G401 (cell line): ENCODE measurements at places on chromosomes 13 and 19. TPM values are rescaled to one million over a fixed set of nuclear protein-coding genes. Genes with fewer than 3 reads are reported as not detected.

DNA sequence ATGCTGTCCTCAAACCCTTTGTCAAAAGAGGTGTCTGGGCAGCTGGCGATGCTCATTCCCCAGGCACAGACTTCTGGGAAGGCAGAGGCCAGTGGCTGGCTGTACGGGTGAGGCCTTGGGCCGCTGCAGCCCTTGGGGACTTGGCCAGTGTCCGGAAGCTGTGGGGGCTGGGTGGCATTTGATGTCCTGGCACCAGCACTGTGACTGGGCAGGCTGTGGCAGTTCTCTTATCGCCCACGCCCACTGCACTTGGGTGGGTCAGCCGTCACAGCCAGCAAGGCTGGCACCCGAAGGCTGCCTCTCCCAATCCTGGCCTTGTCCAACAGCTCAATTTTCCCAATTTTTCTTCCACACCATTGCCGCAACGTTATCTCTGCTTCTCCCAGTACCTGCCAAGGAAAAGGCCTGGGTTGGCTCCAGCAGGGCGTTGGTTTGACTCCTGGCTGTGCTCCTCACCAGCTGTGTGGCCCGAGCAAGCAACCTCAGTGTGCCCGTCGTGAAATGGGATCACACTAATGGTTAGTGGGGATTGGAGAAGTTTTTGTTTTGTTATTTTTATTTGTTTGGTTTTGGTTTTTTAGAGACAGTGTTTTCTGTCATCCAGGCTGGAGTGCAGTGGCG is 12.7 kb upstream of the SLC44A2 start:
- peak; percentile 17 for DNase-seq

DNA sequence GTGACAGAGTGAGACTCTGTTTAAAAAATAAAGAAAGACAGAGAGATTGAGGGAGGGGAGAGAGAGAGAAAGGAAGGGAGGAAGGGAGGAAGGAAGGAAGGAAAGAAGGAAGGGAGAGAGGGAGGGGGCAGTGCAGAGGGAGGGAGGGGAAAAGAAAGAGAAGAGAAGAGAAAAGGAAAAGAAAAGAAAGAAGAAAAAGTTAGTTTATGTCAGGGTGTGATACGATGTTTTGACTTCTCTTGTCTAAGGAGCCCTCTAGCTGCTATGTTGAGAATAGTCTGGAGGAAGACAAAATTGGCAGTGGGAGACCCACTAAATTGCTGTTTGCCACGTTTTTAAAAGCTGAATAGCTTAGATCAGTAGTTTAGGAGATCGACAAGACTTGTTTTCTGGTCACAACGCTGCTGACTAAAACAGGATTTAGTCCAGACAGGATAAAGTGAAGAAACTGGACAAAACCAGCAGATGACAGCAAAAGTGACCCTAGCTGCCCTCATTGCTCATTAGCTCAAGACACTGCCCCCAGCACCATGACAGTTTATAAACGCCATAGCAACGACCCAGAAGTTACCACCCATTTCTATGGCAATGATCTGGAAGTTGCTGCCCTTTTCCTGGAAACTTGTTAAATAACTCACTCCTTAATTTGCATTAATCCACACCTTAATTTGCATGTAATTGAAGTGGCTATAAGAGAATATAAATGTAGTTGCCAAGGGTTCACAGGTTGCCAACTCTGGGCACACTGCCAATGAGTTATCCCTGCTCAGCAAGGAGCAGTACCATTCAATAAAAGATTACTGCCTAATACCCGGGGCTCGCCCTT is 11.1 kb downstream of the TEX101 start:
- peak; percentile 39 for DNase-seq

GDF15 gene
- total RNA-seq = 143 and 217 TPM in 2 replicates

DNA sequence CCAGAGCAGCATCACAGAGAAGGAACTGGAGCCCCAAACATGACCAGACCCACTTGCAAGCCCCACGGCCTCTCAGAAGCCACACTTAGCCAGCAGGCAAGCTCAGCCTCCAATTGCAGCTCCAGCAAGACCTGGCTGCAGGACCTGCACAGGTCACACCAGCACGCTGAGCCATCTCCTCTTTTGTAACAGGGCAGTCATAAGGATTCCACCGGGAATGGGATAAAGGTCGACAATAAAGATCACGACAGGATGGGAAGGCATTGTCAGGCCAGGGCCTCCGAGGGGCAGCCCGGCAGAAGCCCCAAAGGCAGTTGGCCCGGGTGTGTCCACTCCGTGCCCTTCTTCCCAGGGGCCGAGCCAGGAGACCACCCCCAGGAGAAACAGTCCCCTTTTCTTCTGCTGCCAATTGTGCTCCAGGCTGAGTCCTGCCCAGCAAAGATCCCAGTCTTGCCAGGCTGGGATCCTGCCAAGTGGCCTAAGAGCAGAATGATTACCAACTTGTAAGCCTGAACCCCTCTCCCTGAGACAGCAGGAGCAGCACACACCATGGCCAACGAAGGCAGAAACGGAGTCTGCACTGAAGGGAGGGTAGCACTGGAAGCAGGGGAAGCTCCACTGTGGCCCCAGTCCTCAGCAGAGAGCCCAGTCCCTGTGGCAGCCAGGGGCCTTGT is 12.5 kb downstream of the PEPD start:
- no peak for DNase-seq

ZNF653 gene
- 10.2 and 21.8 TPM in 2 replicates for total RNA-seq

TMEM38A gene
- total RNA-seq = 0.86 and 0.95 TPM in 2 replicates

DNA sequence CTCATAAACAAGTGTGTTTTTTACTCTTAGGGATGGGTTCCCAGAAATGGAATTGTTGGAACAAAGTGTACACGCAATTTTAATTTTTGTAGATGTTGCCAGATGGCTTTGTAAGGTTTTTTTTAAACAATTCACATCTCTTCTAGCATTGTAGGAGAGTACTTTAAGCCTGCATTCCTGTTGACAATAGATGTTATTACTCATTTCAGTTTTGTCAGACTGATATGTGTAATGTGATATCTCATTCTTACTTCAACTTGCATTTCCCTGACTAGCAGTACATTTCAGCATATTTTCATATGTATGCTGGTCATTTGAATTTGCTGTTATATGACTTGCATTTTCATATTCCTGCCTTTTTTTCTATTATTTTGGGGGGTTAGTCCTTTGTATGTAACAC is 186.6 kb upstream of the SLITRK6 start:
- no peak for DNase-seq

DNA sequence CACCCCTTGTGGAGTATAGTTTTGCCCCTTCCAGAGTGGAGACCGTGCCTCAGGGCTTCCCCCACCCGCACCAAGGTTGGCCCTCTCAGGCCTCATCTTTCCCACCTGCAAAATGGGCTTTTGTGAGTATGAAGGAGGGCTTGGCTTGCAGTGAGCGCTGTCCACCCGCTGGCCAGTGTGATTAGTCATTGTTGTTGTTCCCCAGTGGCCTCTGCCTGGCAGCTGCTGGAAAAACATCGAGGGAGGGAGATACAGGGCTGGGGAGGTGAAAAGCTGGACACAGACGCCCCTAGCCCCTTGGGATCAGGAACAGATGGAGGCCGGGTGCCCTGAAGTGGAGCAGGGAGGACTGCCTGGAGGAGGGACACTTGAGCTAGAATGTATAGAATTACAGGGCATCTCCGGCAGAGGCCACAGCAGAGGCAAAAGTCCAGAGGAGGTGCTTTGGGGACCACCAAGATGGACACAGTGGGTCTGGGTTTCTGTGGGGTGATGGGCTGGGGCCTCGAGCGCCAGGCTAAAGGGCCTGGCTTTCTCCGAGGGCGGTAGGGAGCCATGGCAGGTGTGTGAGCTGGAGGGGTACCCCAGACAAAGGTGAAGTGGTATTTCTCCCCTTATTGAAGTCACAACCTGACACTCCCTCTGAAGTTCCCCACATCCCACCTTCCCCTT is 3.9 kb upstream of the IL12RB1 start:
- no peak for DNase-seq

CLDND2 gene
- total RNA-seq = not detected in 2 replicates

DNA sequence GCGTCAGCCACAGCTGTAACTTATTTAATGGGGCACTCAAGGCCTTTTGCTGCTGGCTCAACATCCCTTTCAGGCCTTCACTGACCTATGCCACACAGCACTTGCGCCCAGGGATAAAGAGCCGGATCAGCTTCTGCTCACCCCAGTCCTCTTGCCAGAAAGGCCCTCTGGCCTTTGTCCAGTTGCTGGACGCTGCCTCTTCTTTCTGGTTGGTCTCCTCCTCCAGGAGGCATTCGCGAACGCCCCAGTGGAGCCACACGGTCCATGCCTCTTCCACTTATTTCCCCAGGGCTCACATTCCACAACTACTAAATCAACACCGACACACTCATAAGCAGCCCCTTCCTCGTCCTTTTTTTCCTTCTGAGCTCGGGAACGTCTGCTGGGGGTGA is 3.7 kb upstream of the ZNF329 start:
- DNase-seq = peak; percentile 67

OVOL3 gene
- not detected in 2 replicates for total RNA-seq

GRCh38 chr19:38839816-38840582 is 8.4 kb upstream of the ECH1 start:
- no peak for DNase-seq

- DNase-seq = peak; percentile 44
Observed at GRCh38 chr19:36140304-36141038, 605 bp downstream of the CAPNS1 start.

TCF3 gene
- 171 and 220 TPM in 2 replicates for total RNA-seq

DNA sequence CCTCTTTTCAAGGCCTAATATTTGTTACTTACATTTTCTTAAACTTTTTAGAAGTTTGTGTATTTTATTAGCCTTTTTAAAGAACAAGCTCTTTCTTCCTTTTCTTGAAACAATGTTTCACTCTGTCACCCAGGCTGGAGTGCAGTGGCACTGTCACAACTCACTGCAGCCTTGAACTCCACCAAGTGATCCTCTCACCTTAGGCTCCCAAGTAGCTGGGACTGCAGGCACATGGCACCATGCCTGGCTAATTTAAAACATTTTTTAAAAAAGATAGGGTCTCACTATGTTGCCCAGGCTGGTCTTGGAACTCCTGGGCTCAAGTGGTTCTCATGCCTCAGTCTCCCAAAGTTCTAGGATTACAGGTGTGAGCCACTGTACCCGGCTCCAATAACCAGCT is 192.2 kb upstream of the SPRY2 start:
- no peak for DNase-seq

DNA sequence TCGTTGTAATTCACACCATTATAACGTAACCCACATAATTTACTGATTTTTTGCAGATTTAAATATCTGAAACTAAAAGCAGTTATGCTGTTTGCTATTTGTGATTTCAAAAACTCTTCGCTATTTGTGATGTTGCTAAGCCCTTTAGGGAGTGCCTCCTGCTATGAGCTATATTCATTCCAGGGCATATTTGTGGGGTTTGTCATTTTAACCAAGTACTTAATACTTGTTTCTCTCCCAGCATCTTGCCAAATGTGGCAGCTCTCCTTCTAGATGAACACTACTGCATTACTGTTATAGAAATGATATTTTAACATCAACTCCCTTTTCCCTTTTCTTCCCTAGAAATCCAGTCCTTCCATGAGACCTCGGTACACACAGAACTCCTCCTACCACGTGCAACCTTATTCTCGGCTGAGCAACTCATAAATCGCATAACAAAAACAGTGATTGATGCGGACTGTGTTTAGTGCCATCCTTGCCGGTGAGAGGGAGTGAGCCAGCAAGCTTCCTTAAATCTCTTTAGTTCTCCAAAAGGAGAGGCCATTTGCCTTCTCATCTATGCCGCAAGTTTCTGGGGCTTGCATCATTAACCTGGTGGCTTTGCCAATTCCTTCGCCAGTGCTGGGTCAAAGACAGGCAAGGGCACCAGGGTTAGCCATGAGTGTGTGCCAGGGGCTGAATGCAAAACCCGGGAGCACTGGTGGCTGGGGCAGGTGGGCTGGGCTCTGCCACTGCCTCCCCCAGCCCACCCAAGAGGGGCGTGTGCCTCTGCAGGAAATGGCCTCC is 33.4 kb downstream of the RFX2 start:
- DNase-seq = no peak

KCNN1 gene
- 13.2 and 16.0 TPM in 2 replicates for total RNA-seq

DNA sequence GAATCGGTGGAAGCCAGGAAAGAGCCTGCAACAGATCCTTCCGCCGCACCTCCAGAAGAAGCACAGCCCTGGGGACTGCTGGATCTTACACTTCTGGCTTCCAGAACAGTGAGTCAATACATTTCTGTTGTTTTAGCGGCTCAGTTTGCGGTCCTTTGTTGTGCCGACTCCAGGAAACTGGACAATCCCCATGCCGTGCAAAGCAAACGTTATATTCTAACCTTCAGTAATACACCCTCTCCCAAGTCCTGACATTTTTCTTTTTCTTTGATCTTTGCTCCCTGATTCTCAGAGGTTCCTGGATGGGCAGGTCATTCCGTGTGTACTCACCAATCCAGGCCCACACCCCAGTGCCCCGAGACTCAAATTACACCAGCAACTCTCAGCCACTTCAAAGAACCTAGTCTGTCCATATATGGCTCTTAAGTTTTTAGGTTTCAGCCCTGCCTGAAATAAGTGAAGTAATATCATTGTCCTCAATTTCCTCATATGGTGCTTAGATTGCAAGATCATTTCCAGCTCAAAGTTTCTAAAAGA is 387.1 kb upstream of the SGCG start:
- DNase-seq = no peak

- no peak for DNase-seq
Observed at GRCh38 chr13:102935896-102936321, 90.1 kb downstream of the ERCC5 start.
